Glomerular endothelial cell (primary cell): ENCODE measurements at places on chromosomes 12 and 14.

- no peak for DNase-seq
Measured at GRCh38 chr14:73245480-73246325, 8.4 kb downstream of the PAPLN start.

DNA sequence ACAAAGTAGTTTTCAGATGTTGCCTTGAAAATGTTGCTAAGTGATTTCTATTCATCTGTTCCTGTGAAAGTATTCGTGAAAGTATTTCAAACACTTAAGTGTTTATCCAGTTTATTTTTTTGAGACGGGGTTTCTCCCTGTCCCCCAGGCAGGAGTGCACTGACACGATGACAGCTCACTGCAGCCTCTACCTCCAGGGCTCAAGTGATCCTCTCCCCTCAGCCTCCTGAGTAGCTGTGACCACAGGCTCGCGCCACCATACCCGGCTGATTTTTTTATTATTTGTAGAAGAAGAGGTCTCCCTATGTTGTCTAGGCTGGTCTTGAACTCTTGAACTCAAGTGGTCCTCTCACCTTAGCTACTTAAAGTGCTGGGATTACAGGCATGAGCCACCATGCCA, 1.7 kb downstream of the ZDHHC17 start:
- DNase-seq, result no peak

DNA sequence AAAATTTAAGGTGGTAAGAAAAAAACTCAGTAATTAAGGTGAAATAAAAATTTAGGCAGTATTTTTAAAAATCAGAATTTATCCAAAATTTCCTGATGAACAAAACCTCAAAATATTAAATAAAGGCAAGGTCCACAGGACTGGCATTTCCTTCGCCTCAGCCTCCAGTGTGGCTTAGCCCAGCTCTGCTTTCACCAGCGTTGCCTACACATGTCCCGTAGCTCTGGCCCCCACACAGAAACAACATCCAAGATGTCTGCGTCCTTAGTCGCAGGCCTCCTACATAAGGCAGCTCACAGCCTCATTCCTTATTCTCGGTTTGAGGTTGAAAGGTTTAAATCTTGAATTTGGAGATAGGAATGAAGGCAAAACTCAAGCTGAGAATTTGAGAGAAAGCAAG, 274.3 kb downstream of the SYT1 start:
- no peak for DNase-seq

DNA sequence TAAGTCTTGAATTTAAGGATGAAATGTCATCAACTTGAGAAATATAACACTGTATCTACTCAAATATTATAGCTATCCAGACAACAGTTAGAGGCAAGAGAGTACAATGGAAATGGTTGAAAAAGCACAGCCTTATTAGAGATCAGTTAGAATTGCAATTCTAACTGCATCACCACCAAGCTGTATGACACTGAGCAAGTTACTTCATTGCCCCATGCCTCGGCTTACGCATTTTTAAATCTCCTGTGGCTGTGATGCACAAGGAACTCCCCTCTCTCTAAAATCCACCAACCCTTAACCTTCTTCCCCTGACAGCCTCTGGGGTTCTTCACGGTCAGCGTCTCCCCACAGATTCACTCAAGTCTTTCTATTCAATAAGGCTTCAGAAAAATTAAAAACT, 75.1 kb downstream of the MED13L start:
- DNase-seq, result no peak

GRCh38 chr12:24244801-24245200, 295.3 kb upstream of the SOX5 start:
- no peak for DNase-seq

- DNase-seq, result no peak
Measured at GRCh38 chr12:55642267-55642666, 5.6 kb downstream of the OR10P1 start.

GRCh38 chr14:101969481-101969880, 5.1 kb downstream of the DYNC1H1 start:
- DNase-seq, result no peak

GRCh38 chr12:27966870-27967269, 5.7 kb downstream of the PTHLH start:
- peak; percentile 87 for DNase-seq

DNA sequence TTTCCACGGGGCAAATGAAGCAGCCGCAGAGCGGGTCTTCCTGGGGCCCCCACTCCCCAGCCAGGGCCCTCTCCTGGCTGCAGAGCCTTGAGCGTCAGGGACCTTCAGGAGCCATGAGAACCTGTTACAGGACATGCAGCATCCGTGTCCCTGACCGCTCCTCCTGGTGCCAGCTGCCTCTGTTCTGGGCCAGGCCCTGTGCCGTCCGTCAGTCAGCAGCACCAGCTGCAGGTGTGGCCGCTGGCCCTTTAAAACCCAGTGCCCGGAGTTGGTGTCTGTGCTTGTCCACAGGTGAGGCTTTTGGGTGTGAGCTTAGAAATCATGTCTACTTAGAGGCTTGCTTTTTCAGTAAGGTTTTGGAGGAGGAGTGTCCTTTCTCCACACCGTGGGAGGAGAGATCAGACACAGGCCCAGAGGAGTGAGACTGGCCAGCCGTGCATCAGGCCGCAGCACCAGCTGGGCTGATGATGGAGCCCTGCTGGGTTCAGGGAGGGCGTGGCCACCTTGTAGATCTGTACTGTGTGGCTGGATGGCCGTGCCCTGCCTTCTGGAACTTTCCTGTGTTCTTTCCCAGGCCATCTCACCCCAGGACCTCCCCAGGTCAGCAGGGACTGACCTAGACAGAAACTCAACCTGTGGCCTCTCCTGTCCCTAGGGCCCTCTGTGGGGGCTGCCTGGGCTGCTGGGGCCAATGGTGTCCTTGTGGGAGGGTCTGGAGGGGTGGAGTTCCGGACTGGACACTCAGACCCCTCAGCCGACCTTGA, 27.1 kb downstream of the AACS start:
- DNase-seq, result no peak

- no peak for DNase-seq
Measured at GRCh38 chr14:38079886-38080285, 127.8 kb upstream of the SSTR1 start.

GRCh38 chr12:113933201-113933786, 32.8 kb downstream of the RBM19 start:
- DNase-seq, result no peak

- DNase-seq, result no peak
Measured at GRCh38 chr12:62629971-62630739, 163.5 kb downstream of the MON2 start.

DNA sequence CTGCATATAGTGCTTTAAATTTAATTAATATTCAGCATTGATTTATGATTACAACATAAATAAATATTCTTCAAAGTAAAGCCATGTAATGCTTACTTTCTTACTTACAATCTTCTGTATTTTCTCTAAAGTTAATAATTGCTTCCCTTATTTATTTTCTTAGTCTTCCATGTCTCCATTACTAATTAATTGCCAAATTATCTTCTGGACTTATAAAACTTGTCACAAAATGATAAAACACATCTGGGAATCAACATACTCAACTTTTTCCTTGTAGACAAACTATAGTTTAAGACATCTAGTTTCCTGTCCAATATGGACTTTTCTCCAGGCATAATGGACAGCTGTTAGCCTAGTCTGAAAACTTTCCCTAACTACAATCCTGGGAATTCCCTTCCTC, 466.6 kb downstream of the FLRT2 start:
- DNase-seq, result no peak

DNA sequence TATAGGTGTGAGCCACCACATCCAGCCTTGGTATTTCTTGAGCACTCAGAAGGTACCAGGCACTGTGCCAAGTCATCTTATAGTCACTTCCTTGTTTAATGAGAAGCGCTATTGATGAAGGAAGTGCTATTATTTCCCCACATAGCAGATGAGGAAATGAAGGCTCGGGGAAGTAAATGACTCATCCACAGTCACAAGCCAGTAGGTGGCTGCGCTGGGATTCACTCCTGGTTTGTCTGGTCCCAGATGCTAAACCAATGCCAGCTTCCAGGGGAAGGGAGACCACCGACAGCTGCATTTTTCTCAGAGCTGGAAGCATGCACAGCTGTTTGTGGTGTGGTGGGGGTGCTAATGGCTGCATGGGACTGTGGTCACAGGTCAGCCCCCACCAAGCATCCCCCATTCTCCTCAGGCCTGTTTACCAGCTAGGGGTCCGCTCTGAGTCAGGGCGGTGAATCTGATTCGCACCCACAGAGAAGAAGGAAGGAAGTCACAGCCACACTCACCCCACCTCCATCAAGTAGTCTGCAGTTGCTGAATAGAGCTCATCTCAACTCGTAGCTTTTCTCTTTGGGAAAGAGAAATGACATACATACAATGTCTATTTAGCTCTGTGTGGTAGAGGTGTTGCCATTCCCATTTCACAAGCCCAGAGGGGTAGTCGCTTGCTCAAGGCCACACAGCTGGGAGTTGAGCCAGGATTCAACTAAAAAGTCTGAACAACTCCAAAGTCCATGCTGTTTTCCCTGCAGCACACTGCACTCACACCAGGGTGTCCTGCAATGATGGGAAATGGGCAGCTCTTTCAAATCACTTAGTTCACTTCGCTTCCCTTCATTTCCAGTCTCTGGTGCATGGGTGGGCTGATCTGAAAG, 6.3 kb upstream of the LTBP2 start:
- DNase-seq, result peak; percentile 85

DNA sequence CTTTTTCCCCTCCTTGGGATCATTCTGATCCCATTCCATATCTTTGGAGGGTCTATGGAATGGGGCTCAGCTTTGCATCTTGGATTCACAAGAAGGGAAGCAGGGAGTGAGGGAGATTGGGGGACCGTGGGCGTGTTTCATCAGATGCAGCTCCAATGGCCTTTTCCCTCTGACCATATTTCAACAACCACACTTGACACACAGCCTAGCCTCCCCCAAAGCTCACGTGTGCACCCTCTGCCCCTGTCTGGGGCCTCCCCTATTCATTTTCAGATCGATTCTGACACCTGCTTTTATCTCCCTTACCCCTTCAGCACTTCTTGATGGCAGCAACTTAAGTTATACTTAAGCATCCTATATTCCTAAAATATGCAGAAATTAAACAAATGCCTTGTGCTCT, 126.6 kb downstream of the CHST11 start:
- no peak for DNase-seq

DNA sequence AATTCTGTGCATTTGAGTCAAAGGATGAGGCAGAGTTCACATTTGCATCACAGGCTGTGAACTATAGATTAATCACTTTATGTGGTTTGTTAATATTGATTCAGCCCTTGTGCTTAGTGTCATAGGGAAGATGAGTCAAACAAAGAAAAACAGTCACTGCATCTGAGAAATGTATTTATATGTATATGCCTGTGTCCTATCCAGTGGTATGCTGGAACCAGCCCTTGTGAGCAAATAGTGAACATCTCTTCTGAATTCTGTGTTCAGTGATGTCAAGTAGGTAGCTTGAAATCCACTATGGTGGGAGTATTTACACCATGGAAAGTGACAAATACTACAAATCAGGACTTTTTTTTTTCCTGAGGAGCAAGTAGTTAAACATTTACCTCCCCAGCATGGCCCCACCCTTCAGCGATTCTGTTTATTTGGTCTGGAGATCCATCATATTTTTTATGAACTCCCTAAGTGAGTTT, 128.5 kb downstream of the HMGA2 start:
- DNase-seq, result no peak

- peak; percentile 39 for DNase-seq
Measured at GRCh38 chr14:54881235-54881760, 21.3 kb downstream of the GCH1 start.

- no peak for DNase-seq
Measured at GRCh38 chr12:58920102-58920960, at the start of gene LRIG3. Gene LRIG3, minus strand, starts transcription at chr12:58920504. Its CDS starts 269 bp downstream, at chr12:58920235.

- no peak for DNase-seq
Measured at GRCh38 chr12:27057543-27057942, 24.8 kb downstream of the C12orf71 start.

- DNase-seq, result no peak
Measured at GRCh38 chr12:104132351-104132956, 5.6 kb downstream of the NFYB start.

- DNase-seq, result no peak
Measured at GRCh38 chr14:21308132-21308478, 28.2 kb downstream of the RPGRIP1 start.

GRCh38 chr14:68312884-68313610, 479.8 kb downstream of the ZFP36L1 start:
- DNase-seq, result no peak
